T-helper 17 cell (primary cell): ENCODE measurements at places on chromosomes 12 and 14. TPM values are rescaled to one million over a fixed set of nuclear protein-coding genes. Genes with fewer than 3 reads are reported as not detected.

The CLEC2A gene
- total RNA-seq = not detected

DNA sequence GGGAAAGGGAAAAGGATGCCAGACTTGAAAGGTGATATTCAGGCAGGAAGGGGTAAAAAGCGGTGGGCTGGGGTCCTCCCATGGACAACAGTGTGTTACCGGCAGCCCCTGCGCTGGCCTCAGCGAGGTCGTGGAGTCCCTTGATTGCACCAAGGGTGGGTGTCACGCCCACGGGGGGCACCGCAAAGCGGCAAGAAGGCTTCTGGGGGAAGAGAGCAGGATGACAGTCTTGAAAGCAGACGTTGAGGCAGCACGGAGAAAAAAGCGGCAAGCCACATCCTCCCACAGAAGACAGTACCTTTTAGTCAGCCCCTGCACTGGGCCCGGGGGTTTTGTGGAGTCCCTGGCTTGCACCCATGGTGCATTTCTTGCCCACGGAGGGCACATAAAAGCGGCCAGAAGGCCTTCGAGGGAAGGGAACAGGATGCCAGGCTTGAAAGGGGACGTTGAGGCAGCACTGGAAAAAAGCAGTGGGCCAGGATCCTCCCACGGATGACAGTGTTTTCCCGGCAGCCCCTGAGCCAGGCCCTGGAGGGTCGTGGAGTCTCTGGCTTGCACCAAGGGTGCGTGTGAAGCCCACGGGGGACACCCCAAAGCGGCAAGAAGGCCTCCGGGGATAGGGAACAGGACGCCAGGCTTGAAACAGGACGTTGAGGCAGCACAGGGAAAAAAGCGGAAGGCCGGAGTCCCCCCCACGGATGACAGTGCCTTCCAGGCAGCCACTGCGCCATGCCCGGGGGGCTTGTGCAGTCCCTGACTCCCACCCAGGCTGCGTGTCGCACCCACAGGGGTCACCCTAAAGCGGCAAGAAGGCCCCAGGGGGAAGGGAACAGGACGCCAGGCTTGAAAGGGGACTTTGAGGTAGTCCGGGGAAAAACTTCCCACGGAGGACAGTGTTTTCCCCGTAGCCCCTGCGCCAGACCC is 162.2 kb upstream of the ALG10B start:
- H3K4me1 ChIP-seq = no peaks in the 10 kb centered on the region
- no peak overlapping the region for H3K4me3 ChIP-seq
- no peaks in the 10 kb centered on the region for H3K27me3 ChIP-seq
- DNase-seq = no peak
- H3K36me3 ChIP-seq = no peaks in the 10 kb centered on the region
- no peak overlapping the region for H3K27ac ChIP-seq

- H3K27me3 ChIP-seq = peaks cover 22% of the 10 kb centered on the region
These were observed 98.2 kb downstream of the NUAK1 start for GRCh38 chr12:106040521-106040920.

DNA sequence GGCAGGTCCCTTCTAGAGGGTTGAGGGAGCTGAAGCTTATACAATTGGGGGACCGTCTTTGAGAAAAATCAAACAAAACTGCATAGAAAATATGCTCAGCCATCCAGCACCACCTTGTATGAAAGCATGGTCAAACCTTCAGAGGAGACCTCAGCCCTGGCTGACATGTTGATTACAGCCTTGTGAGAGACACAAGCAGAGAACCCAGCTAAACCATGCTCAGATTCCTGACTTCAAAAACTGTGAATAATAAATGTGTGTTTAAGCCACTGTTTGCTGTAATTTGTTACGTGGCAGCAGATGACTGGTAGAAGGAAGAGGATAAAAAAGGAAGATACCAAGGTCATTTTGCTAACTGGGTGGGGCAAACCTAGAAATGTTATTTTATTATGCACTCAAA is 115.7 kb downstream of the NUAK1 start:
- H3K4me1 ChIP-seq = no peaks in the 10 kb centered on the region
- H3K27me3 ChIP-seq = peaks cover 13% of the 10 kb centered on the region
- no peak overlapping the region for H3K27ac ChIP-seq
- DNase-seq = no peak

- H3K27ac ChIP-seq = no peak overlapping the region
- H3K4me1 ChIP-seq = peaks cover 11% of the 10 kb centered on the region
- H3K36me3 ChIP-seq = peaks cover 3% of the 10 kb centered on the region
- no peak for DNase-seq
These were observed 13.6 kb upstream of the AQP2 start for GRCh38 chr12:49936925-49937324.

DNA sequence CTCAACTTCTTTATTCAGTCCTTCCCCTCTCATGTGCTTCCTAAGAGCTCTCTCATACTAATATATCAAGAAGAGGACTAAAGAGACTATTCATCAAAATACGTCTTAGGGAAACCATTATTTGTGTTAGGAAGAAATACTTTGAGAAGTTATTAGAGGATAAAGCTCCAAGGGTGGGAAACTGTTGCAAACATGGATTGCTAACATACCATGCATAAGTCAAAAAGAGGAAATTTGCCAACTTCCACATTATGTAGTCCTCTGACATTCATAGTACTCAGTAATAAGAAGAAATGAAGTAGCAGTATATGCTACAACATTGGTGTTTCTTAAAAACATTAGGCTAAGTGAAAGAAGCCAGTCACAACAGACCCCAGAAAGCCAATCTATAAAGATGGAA is 128.8 kb upstream of the CLEC14A start:
- no peaks in the 10 kb centered on the region for H3K27me3 ChIP-seq
- no peak for DNase-seq
- H3K4me1 ChIP-seq = no peaks in the 10 kb centered on the region
- H3K4me3 ChIP-seq = no peak overlapping the region
- H3K36me3 ChIP-seq = no peaks in the 10 kb centered on the region
- no peak overlapping the region for H3K27ac ChIP-seq

DNA sequence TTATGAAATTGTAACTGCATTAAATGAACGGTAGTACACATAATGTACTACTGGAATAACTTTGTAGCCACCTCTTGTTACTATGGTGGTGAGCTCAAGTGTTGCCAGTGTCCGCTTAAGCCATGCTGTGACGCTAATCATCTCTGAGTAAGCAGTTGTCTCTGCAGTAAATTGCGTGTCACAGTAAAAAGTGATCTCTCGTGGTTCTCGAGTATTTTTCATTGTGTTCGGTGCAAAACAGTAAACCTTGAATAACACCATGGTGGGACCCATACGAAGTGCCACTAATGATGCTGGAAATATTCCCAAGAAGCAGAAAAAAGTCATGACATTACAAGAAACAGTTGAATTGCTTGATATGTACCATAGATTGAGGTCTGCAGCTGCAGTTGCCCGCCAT is 524.8 kb downstream of the SOX5 start:
- H3K4me3 ChIP-seq = no peak overlapping the region
- H3K36me3 ChIP-seq = no peaks in the 10 kb centered on the region
- H3K27me3 ChIP-seq = no peaks in the 10 kb centered on the region
- no peaks in the 10 kb centered on the region for H3K4me1 ChIP-seq
- DNase-seq = no peak

DNA sequence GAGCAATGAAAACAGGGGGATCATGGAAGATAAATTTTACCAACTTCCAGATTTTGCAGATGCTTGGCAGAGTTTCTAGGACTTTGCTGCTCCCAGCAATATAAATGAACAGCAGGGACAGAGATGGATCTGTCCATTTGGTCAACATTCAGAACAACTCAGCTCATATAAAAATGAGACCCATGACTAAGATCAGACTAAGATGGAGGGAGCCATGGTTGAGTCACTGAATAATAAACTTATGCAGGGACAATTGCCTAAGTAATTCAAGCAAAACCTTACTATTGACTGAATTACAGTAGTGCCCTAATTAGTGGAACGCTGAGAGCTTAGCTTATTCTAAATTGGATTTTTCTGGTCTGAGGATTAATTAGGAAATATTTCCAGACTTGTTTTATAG is 205.1 kb downstream of the SLC5A8 start:
- DNase-seq = no peak
- no peak overlapping the region for H3K4me3 ChIP-seq
- H3K27me3 ChIP-seq = no peaks in the 10 kb centered on the region
- no peaks in the 10 kb centered on the region for H3K4me1 ChIP-seq

DNA sequence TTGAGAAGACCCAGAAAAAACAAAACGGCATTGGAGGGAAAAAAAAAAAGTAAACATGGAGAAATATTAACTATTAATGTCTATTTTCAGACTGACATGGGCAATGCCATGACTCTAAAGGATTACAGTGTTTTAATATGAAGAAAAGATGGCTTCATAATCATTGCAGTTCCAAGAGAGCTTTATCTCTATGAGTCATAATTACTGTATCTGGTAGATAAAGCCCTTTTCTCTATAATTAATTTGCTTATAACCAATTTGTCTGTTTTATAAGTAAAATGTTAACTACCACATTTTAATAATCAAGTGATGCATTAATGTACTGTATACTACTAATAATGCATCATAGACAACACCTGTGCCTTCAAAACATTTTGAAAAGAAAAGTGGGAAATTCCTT is 59.7 kb downstream of the CLIP1 start:
- no peak overlapping the region for H3K27ac ChIP-seq
- H3K27me3 ChIP-seq = no peaks in the 10 kb centered on the region
- peaks cover 1% of the 10 kb centered on the region for H3K4me1 ChIP-seq
- no peak for DNase-seq

GRCh38 chr14:74838166-74838565 is 37.8 kb downstream of the PROX2 start:
- peak overlapping the region; percentile 95 for H3K27ac ChIP-seq
- H3K27me3 ChIP-seq = no peaks in the 10 kb centered on the region
- H3K36me3 ChIP-seq = peaks cover 5% of the 10 kb centered on the region
- H3K4me1 ChIP-seq = peaks cover 46% of the 10 kb centered on the region
- DNase-seq = no peak
- H3K4me3 ChIP-seq = peak overlapping the region; percentile 78
